Breast epithelium (tissue), 4 donors: ENCODE measurements at places on chromosomes 6 and 20.
A peak's percentile ranks its signal among the peaks of the same experiment; 100 is the strongest.

GRCh38 chr6:146113084-146113623 is 84.3 kb downstream of the GRM1 start:
- DNase-seq: no peak
- no peak overlapping the region for H3K4me3 ChIP-seq
- H3K27ac ChIP-seq: no peak overlapping the region

DNA sequence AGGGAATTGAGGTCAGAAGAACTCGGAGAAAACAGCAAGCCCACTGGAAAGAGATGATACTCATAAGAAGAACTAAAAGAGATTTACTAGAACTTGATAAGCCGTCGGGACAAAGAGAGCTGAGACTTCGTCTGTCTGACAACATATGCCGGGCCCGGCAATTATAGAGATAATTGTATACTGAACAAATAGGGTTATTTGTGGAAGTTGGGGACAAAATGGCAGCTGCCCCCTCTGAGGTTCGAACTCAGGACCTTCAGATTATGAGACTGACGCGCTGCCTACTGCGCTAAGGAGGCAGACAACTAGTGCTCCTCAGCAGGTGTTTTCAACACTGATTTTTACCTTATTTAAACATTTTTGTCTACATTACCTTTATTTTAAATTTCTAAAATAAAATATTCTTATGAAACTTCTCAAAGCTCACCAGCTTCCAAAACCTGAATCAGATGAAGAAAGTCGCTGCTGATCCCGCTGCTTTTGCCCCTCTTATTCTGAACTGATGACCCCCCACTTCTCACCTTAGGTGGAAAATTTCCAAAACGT is 29.3 kb upstream of the TRIM27 start:
- no peaks in the 10 kb centered on the region for H3K36me3 ChIP-seq
- peak overlapping the region; percentile 22 for H3K27ac ChIP-seq
- H3K27me3 ChIP-seq: peaks cover 2% of the 10 kb centered on the region
- no peaks in the 10 kb centered on the region for H3K4me1 ChIP-seq

GRCh38 chr6:44135875-44136274 is 8.5 kb downstream of the TMEM63B start:
- no peak for DNase-seq
- no peak overlapping the region for H3K27ac ChIP-seq
- H3K4me3 ChIP-seq: no peak overlapping the region
- H3K4me1 ChIP-seq: no peaks in the 10 kb centered on the region
- H3K27me3 ChIP-seq: no peaks in the 10 kb centered on the region

DNA sequence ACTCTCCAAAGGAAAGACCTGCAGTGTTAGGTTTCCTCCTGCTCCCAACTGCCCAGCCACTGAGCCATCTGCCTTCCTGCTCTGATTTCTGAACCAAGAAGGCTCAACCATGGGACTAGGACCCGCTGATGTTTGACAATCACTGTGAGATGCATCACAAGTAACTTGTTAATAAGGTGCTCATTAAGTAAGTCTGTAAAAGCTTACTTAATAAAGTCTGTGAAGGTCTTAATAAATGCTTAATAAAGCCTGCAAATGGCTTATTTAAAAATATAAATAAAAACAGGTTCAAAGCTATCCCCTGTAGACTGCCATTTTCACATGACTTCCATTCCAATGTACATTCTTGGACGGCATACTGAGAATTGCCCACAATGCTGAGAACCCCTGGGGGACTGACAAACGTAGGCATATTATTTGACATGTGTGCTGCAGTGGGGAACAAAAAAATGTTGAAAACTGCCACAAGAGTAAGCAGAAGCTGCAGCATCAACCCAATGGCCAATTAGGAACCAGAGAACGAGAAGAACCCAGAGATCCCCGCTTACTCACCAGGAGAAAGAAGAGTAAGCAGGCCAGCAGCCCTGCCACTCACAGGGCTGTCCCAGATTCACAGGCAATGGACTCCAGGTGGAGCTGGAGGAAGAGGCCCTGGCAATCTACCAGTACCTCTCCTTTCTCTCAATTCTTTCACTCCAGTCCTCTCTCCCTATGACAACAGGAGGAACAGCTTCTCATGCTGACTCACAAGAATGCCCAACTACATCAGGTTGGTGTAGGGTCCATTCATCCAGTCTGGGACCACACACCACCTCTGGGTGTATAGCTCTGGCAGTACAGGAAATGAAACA is 19.5 kb downstream of the KIF13A start:
- H3K4me1 ChIP-seq: peaks cover 5% of the 10 kb centered on the region
- DNase-seq: no peak
- H3K4me3 ChIP-seq: no peak overlapping the region

DNA sequence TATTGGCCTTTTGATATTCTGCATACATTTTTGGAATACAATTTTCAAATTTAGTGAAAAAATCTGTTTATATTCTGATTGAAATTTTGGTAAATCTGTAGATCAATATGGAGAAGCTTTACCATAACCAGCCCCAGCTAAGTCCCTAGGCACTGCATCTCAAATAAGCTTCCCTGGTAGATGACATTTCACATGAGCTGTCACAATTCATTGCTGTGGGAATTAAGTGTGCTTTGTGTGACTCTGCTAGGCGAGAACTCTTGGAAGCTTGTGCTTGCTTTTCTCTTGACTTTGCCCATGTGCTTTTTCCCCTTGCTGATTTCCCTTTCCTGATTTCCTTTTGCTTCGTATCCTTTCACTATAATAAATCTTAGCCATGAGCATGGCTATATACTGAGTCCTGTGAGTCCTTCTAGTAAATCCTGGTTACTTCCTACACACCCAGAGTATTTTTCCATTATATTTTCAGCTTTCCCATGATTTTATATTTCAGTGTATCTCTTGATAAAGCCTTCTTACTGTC is 166.5 kb upstream of the MMS22L start:
- no peak for DNase-seq
- H3K4me3 ChIP-seq: no peak overlapping the region
- no peak overlapping the region for H3K27ac ChIP-seq
- H3K27me3 ChIP-seq: no peaks in the 10 kb centered on the region
- H3K36me3 ChIP-seq: no peaks in the 10 kb centered on the region
- H3K4me1 ChIP-seq: no peaks in the 10 kb centered on the region

DNA sequence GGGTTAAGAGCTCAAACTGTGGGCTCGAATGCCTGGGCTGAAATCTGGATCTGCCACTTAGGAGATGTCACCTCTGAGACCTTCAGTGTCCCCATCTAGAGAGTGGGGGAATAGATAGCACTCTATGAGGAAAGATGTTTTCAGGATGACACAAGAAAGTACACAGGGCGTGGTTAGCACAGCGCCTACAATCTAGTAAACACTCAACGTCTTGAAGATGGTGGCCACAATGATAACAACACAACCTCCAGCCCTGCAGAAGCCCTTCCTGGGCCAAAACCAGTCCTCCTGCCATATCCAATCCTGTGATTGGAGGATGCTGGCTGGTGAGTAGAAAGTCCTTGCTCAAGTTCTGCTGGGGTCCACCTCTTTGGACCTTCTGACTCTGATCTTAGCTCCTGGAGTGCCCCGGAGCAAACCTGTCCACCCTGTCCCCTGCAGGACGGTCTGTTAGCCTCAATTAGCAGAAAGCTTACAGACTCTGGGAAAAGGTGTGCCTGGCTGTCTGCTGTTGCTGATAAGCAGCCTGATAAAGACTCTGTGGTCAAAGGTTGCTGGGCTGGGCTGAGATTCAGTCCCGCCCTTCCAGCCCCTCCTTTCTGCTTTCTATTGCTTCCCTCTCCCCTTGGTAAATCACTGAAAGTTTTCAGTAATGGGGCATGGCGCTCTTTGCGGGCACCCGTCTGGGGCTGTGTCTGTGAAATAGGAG is 8.2 kb downstream of the EDN3 start:
- H3K4me1 ChIP-seq: no peaks in the 10 kb centered on the region
- H3K36me3 ChIP-seq: no peaks in the 10 kb centered on the region
- no peak for DNase-seq
- H3K27ac ChIP-seq: no peak overlapping the region
- no peak overlapping the region for H3K4me3 ChIP-seq

DNA sequence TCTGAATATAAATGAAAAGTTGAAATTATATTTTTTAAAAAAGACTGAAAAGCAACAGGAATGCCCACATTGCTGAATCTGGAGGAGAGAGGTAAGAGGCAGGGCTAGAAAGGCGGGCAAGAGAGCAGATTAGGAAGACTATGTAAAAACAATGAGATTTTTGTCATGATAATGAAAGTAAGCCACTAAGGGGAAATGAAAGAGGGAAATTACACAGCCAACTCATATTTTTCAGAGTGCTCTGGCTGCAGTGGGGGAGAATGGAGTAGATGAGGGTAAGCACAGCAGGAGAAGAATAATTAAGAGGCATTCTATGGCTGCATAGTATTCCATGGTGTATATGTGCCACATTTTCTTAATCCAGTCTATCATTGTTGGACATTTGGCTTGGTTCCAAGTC is 281.9 kb downstream of the PKHD1 start:
- no peak overlapping the region for H3K27ac ChIP-seq
- no peaks in the 10 kb centered on the region for H3K27me3 ChIP-seq
- H3K36me3 ChIP-seq: no peaks in the 10 kb centered on the region
- H3K4me3 ChIP-seq: no peak overlapping the region
- no peak for DNase-seq

- H3K4me3 ChIP-seq: no peak overlapping the region
- H3K27me3 ChIP-seq: no peaks in the 10 kb centered on the region
- DNase-seq: no peak
- H3K36me3 ChIP-seq: no peaks in the 10 kb centered on the region
Observed at GRCh38 chr6:75906871-75907270, 157.8 kb downstream of the MYO6 start.

GRCh38 chr6:170038251-170038650 is 252.6 kb downstream of the DLL1 start:
- peak; percentile 46 for DNase-seq
- no peak overlapping the region for H3K4me3 ChIP-seq
- no peaks in the 10 kb centered on the region for H3K4me1 ChIP-seq
- H3K27me3 ChIP-seq: no peaks in the 10 kb centered on the region
- H3K27ac ChIP-seq: no peak overlapping the region

DNA sequence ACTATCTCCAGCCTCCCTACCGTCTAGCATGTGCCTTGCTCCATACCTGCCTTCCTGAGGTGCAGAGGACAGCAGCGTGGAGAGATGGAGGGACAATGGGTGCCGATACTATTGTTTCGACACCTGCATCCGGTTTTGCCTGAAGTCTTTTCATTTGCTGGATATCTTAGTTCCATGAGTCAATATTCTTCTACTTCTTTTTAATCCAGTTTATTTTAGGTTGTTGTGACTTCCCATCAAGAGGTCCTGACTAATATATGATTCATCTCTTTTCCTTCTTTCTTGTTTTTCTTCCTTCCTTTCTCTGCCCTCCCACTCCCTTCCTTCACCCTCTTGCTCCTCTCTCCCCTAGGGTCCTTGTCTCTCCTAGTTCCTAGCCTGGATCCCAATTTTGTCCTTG is 91.4 kb downstream of the CDH26 start:
- no peak for DNase-seq
- H3K27ac ChIP-seq: no peak overlapping the region
- no peaks in the 10 kb centered on the region for H3K36me3 ChIP-seq

- H3K27me3 ChIP-seq: no peaks in the 10 kb centered on the region
- H3K4me3 ChIP-seq: no peak overlapping the region
- H3K4me1 ChIP-seq: no peaks in the 10 kb centered on the region
- no peak for DNase-seq
- H3K36me3 ChIP-seq: no peaks in the 10 kb centered on the region
Observed at GRCh38 chr20:14566505-14566904, 229.1 kb upstream of the FLRT3 start.

DNA sequence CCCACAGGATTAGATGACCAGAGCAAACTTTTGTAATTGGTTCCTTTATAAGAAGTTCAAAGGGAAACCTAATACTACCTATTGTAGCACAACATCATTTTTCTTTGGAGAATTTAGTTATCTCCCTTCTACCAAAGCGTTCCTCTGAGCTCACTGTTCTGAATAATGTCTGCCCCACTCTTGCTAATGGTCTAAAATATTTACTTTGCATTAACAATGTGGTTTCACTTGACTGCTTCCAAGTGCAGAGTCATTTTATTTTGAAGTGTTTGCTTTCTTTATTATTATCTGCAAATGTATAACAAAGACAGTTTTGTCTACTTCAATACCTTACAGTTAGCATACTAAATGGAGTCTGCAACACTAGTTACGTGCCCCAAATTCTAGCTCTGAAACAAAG is 15.0 kb downstream of the TRAPPC3L start:
- no peaks in the 10 kb centered on the region for H3K36me3 ChIP-seq
- no peaks in the 10 kb centered on the region for H3K4me1 ChIP-seq
- no peak overlapping the region for H3K27ac ChIP-seq
- H3K27me3 ChIP-seq: no peaks in the 10 kb centered on the region
- no peak for DNase-seq

DNA sequence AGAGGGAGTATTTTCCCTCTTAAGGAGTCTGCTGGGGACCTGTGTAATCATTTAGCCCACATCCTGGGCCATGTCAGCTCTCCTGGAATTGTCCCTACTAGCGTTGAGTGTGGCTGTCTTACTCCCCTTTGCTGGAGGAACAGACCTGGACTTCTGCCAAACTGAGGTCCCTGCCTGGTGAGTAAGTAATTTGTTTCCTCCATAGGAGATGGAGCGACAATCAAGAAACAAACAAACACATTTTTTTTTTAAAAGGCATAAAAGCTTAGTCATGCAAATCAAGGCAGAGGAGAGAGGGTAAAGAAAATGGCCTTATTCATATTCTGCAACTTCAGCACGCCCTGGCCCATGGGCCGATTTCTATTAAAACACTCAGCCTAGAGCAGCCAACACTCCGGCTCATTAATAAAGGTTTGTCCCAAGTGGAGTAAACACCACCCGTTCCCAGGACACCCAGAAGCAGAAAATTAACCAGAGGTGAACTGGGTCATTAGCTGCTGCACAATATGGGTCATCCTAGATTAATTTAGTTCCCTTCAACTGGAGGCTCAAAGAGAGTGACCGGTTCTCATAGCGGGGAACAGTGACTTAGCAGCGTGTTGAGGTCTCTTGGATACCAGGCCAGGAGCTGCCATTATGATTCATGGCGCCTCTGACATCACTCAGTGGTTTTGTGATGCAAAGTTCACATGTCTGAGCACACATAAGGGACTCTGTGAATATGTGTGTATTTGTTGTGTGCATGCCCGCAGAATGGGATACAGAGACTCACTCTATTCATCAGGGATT is 165.0 kb upstream of the SULF2 start:
- no peak for DNase-seq
- no peaks in the 10 kb centered on the region for H3K27me3 ChIP-seq
- no peak overlapping the region for H3K27ac ChIP-seq
- no peak overlapping the region for H3K4me3 ChIP-seq
- no peaks in the 10 kb centered on the region for H3K4me1 ChIP-seq

DNA sequence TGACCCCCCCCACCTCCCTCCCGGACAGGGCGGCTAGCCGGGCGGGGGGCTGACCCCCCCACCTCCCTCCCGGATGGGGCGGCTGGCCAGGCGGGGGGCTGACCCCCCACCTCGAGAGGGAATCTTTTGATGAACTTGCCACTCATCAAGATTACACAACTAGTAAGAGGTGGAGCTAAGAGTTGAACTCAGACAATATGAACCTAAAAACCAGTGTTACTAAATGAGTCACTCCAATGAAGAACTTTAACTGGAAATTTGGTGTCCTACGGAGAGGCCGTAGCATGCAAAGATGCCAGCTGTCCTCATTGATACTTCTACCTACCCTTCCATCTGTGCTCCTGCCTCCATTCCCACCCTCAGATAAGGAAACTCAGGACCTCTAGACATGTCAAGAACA is 42.8 kb downstream of the PFDN4 start:
- no peak overlapping the region for H3K27ac ChIP-seq
- no peaks in the 10 kb centered on the region for H3K27me3 ChIP-seq
- no peaks in the 10 kb centered on the region for H3K36me3 ChIP-seq
